ENCODE measurements at places on chromosomes 7 and 10. TPM values are rescaled to one million over a fixed set of nuclear protein-coding genes. Genes with fewer than 3 reads are reported as not detected.

The SUN3 gene
- not detected for total RNA-seq

The TRIM73 gene
- 3.8 TPM for total RNA-seq

The PDK4 gene
- 16.4 TPM for total RNA-seq

The RBP3 gene
- total RNA-seq = not detected

The PPP1R17 gene
- total RNA-seq = not detected

The CPVL gene
- 14.4 TPM for total RNA-seq

The PTPN12 gene
- 136 TPM for total RNA-seq

The LRRN3 gene
- 39.1 TPM for total RNA-seq

The FZD8 gene
- total RNA-seq = 8.2 TPM

The ZCCHC24 gene
- total RNA-seq = 43.5 TPM

The OR2A12 gene
- not detected for total RNA-seq

The PLEKHS1 gene
- total RNA-seq = 0.42 TPM
